ENCODE measurements at places on chromosomes 7 and 10.

DNA sequence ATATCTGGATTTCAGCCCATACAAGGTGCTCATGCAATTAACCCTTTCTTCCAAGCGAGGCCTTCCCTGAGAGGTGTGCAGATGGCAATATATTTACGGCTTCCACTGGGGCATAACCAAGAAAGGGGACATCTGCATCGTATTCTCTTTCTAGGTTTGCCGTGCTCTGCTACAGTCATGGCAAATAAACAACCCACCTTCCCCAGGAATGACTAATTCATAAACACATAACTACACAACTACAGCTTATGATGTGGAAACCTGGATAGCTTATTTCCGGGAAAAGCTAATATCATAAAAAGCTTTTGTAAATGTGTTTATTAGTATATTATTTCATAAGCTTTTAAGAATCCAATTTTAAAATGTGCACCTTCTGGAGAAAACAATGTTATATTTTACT lies 120.0 kb downstream of the CAMK1D start:
- no peak for DNase-seq

DNA sequence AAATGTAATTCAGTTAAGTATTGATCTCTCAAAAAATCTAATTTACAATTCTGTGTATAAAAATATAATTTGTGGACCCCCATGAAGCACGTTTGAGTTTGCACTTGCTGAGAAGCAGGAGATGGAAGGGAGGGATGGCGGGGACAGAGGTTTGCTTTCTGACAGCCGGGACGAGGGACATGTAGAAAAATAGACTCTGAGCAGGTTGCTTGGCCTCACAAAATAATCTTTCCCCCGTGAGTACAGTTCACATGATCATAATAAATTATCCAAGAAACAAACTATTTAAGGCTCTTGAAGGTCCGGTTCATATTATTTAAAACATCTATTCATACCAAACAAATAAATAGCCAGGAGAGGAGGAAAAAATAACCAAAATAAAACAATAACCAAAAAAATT lies 10.0 kb downstream of the SHH start:
- no peak for DNase-seq

DNA sequence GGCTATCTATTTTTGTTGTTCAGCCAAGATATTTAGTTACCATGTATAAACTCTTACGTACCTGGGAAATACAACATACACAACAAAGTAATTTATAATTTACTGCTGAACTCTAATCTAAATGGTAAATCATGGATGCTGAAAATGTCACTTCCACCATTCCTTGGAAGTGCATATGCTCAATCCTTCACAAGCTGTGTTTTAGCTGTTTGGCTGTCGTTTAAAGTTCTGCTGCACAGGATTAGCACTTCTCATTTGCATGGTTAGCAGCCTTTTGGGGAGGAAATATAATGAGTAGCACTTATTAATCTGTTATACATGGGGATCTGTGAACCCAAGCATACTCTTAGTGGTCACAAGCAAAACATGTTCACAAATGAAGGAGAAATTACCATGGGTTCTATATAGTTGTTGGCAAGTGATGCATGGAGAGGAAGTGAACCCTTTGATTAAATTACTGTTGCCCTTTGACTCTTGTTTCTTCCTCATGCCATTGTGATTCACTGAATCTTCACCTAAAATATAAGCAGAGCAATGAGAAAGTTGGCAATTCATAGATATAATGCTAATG lies 18.5 kb downstream of the PIK3CG start:
- no peak for DNase-seq

DNA sequence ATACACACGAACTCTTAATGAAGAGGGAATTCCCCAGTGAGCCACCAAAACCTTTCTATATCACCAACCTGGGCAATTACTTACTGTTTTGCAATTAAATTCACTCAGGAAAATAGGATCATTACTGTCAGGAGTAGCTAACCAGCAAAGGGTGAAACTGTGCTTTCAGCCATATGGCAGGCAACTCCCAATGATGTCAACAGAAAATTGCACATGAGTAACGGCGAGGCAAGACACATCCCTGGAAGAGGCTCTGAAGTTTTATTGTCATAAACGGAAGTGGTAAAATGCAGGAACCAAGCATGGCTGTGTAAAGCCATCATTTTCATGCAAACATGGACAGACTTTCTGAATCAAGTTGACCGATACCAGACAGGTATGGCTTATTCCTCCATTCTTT lies 548.9 kb upstream of the AUTS2 start:
- DNase-seq = no peak

DNA sequence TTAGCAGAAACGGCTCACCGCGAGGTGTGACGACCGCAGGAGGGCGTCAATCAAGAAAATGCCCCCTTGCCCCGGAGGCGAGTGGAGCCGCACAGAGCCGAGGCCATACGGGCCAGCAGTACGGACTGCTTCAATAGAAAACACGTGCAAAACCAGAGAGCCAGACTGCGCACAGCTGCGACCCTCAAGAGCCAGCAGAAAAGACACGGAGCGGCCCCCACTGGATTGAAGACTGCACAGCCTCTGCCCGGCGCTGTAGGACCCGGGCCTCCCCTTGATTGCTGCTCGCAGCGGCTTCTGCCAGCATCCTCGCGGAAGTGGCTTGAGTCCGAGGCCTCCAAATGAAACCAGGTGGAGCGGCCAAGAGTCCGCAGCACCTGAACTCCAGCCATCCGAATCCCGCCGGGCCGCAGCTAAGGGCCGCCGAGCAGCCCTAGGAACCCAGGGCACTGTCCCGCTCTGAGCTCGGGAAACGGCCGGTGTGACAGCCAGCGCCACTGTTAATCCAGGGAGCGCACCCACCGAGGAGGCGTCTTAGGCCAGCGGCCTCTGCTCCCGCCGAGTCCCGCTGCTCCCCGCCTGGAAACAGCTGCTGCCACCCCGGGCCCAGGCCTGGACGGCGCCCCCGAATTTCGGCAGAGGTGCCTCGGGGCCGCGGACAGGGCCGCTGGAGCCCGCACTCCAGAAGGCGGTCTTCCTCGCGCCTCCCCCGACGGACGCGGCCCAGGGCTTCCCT lies 660 bp upstream of the HHEX start:
- DNase-seq = peak; percentile 57

DNA sequence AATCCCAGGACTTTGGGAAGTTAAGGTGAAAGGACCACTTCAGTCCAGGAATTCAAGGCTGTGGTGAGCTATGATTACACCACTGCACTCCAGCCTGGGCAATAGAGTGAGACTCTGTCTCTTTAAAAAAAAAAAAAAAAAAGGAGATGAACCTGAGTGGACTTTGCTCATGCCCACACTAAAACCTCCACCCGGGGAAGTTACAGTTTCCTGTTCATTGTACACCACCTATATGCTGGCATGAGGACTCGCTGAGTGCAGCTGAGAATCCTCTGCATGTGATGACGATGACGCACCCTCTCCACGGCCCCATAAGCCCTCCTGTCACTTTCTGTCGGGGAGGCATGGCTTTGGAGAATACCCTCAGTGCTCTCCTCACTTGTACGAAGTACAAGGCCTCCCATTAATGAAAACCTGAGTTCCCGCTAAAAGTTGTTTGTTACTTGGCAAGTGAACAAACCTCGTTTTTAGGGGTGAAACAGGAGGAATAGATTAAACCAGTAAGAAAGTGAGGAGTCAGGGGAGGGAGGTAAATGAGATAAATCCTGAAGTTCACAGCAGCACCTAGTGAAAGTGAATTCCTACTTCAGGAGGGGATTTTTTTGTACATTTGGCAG lies 15.9 kb downstream of the TMEM176B start:
- DNase-seq = no peak

GRCh38 chr7:36422072-36422471 lies 32.4 kb downstream of the ANLN start:
- no peak for DNase-seq

- DNase-seq = no peak
These were observed 9.6 kb downstream of the TRIM56 start for GRCh38 chr7:101094791-101095375.

DNA sequence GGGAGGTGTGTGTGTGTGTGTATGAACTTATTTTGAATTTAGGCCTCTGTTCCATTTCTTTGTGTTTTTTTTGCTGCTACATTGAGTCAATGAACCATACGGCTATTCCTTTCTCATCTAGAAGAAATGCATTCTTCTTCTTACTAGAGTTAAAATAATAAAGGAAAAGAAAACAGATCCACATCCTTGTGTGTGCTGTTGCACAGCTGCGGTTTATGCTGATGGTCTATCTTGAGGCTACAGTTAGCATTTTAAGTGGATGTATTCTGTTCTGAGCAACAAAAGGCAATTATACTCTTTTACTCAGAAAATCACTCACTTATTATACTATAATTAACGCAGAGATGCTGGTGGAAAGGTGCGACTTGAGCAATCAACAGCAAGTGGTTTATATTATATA lies 615.0 kb upstream of the MBL2 start:
- DNase-seq = no peak

GRCh38 chr10:120423431-120424197 lies 33.4 kb upstream of the PLPP4 start:
- no peak for DNase-seq

DNA sequence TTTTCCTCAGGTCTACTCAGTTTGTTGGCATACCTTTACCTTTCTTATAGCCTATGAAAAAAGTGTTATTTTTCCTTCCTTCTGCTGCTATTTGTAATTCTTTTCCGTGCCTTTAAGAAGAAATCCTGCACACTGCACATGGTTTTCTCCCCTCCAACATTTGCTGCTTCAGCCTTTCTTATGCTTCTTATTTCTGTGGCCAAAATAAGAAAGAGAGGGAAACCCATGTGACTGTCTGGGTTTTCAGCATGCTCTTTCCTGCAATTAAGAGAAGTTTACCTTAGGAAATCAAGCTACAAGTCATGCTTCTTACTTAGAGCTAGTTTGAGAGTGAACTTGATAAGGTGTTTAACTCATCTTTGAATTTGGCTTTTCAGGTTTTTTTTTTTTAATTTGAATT lies 11.0 kb downstream of the TBC1D12 start:
- DNase-seq = no peak

GRCh38 chr10:90787393-90788198 lies 70.2 kb downstream of the HTR7 start:
- no peak for DNase-seq

DNA sequence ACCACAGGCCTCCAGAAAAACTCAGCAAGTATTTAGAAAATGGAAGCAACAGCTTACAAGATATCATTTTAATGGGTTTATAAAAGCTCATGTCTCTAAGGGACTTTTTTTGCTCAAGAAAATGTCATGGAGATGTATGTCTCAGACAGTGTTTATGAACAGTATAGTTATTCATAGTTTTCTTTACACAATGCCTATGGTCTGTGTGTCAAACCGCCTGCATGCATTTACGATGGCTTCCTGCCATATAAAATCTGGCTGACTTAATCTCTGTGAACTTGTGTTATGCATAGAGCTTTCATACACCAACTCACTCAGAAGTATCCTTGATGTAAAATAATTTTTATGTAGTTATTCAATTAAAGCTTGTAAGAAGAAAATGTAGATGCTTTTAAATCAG lies 1314.2 kb upstream of the LRRTM3 start:
- peak; percentile 46 for DNase-seq

DNA sequence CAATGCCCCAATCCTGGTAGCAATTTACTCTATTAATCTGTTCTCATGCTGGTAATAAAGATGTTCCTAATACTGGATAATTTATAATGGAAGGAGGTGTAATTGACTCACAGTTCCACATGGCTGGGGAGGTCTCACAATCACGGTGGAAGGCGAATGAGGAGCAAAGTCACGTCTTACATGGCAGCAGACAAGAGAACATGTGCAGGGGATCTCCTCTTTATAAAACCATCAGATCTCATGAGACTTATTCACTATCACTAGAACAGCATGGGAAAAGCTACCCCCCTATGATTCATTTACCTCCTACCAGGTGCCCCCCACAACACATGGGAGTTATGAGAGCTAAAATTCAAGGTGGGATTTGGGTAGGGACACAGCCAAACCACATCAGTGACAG lies 872.2 kb downstream of the ANKRD7 start:
- no peak for DNase-seq

- no peak for DNase-seq
These were observed 38.4 kb downstream of the ZNF518A start for GRCh38 chr10:96168546-96168945.

- no peak for DNase-seq
These were observed 89.9 kb downstream of the ZNF277 start for GRCh38 chr7:112296432-112296831.

GRCh38 chr10:25508112-25508815 lies 333.5 kb downstream of the GPR158 start:
- DNase-seq = no peak

DNA sequence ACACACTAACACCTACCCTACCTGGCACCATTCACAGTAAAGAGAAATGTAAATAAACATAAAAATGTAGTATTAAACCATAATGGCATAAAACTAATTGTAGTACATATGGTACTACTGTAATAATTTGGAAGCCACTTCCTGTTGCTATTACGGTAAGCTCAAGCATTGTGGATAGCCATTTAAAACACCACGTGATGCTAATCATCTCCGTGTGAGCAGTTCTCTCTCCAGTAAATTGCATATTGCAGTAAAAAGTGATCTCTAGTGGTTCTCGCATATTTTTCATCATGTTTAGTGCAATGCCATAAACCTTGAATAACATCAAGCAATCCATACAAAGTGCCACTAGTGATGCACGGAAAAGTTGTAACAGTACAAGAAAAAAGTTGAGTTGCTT lies 75.4 kb downstream of the CFTR start:
- no peak for DNase-seq

- DNase-seq = no peak
These were observed 328.2 kb upstream of the MAGI2 start for GRCh38 chr7:79781716-79782115.

DNA sequence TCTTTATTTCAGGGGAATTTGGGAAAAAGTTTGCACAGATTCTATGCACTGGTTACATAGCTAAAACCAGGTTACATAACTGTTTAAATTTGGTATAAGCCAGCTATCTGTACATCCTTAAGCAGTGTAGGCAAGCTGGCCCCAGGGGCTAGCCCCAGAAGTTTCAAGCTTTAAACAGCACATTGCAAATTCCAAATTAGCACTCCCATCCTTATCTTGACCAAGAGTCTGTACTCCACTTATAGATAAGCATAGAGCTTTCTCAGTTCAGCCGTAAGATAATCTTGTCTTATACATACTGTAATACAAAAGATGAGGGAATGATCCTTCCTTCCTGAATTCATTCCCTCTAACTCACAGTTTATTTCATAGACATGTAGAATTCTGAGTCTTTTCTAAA lies 109.3 kb downstream of the SPAG6 start:
- DNase-seq = no peak

DNA sequence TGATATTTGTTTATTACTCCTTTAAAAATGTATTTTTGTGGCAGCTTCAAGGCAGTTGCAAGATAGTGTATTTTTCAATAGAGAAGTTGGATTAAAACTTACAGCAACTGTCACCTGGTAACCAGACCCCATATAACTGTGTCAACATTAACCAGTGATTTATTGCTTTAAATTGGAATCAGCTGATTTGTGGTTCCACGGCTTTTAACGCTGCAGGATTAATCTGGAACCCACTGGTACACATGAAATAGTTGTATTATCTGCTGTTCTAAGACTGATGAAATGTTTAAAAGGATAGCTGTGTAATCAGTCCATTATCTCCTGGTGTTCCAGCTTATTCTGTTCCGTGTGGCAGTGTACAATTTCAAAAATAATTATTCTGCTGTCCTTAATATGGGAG lies 180.2 kb downstream of the CELF2 start:
- DNase-seq = no peak

- DNase-seq = no peak
These were observed 134.2 kb downstream of the ELAPOR2 start for GRCh38 chr7:86925221-86925620.

GRCh38 chr10:59212301-59212798 lies 35.9 kb downstream of the PHYHIPL start:
- no peak for DNase-seq

GRCh38 chr7:128017862-128018845 lies 13.1 kb downstream of the LRRC4 start:
- no peak for DNase-seq
